ENCODE measurements at places on chromosomes 4 and X.

DNA sequence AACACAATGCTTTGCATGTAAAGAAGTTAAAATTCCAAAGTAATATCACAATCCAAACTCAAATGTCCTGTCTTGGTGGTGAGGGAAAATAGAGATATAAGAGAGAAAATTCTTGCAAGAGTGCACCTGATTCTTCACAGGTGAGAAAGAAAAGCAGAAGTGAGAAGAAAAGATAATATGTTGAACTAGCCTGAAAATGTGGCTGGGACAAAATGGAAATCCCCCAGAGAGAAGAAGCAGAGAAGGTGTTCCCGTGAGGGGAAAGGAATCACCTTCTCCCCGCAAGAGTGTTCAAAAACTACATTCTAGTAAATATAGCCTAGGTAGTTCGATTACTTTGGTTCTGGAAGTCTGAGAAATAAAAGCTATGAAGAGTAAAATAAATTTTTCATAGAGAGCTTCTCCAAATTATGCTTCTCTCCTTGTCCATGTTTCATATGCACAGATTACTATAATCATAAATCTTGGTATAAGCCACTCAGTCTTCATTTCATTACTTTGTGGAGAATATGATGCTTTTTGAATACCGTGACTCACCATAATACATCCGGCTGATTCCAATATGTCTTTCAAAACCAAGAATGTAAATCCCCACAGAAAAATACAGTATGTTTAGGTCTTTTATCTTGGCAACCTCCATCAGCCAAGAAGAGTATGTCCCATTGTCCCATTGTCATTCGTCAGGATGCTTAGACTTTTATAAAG lies 63.1 kb downstream of the COX18 start:
- DNase-seq = no peak

DNA sequence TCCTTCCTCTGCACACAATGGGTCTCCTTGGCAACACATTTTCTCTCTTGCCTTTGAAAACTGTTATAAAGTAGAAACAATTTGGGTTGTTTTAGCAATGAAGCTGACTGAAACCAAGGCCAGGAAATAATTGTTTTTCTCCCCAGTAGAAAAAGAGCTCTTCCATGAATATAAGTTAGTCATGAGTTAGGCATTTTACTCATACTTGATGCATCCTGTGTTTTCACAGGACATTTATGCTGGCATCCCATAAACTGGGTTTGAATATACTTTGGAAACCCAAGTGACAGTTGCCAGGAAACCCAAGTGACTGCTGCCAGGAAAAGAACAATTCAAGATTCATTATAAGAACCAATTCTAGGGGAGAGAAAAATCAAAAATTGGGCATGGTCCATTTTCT lies 128.6 kb upstream of the NPY2R start:
- DNase-seq = no peak

DNA sequence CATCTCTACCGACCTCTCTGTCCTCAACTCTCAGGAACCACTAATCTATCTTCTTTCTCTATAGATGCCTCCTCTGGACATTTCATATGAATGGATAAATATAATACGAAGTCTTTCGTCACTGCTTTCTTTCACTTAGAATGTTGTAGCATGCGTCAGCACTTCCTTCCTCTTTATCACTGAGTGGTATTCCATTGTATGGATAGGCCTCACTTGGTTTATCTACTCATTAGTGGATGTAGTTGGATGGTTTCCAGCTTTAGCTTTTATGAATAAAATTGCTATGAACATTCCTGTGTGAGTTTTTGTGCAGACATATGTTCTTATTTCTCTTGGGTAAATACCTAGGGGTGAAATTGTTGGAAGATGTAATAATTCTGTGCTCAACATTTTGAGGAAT lies 528.2 kb upstream of the FAT1 start:
- DNase-seq = no peak

DNA sequence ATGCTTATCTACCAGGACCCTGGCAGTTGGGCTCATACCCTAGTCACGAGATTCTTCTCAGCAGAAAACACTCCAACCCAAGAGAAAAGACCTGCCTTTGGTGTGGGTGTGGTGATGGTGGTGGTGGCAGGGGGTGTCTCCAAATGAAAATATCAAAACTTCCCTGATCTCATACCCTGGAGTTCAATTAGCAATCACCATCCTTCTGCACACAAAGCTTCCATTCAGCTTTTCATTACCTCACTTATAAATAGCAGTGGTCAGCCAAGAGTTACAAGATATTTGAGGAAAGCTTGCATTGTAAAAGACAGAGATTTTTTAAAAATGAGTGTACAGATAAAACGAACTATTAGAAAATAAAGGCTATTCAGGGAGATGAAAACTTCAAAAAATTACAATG lies 580.8 kb upstream of the MAGEB2 start:
- DNase-seq = no peak

- DNase-seq = no peak
Observed at GRCh38 chr4:20431543-20431951, 179.8 kb downstream of the SLIT2 start.

GRCh38 chr4:39541987-39542610 lies 14.9 kb upstream of the UGDH start:
- no peak for DNase-seq

DNA sequence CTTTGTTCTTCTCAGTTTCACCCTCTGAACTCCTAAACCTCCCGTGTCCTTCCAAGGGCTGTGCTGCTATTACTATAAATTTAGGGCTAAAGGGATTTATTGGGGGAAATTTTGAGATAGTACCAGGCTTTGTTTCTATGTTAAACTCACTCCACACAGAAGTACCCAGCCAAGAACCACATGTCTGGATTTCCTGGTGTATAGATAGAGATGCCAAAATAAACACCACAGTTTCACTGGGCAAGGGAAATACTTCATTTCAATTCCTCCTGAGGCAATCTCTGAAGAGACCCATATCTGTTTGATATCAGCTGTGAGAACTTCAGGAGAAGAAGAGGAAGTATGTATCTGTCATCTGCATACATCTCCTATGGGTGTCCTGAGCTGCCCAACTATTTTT lies 21.7 kb upstream of the CLNK start:
- DNase-seq = no peak

DNA sequence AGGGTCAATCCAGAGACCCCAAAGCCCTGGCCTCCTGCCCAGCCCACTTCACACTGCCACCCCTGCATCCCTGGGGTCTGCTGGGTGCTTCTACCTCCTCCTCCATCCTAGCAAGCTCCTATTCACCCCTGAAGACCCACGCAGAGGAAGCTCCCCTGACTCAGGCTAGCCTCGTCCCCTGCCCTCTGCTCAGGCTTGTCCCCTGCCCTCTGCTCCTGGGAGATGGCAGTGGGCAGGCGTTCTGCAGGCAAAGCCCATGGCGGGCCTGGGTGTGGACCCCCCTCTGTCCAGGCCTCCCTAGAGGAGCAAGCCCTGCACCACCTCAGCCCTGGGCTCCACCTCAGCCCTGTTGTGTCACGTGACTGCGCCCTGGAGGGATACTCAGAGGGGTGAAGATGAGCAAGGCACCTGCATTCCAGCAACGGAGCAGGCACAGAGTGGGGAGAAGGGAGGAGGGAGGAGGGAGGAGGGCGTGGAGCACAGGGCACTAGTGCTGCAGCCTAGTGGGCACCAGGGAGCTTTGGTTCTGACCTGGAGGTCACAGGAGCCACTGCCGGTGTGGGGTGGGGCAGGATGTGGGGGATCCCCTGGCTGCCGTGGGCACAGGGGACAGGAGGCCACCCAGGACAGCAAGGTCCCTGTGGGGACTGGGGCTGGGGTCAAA lies 27.6 kb upstream of the FGFR3 start:
- no peak for DNase-seq

DNA sequence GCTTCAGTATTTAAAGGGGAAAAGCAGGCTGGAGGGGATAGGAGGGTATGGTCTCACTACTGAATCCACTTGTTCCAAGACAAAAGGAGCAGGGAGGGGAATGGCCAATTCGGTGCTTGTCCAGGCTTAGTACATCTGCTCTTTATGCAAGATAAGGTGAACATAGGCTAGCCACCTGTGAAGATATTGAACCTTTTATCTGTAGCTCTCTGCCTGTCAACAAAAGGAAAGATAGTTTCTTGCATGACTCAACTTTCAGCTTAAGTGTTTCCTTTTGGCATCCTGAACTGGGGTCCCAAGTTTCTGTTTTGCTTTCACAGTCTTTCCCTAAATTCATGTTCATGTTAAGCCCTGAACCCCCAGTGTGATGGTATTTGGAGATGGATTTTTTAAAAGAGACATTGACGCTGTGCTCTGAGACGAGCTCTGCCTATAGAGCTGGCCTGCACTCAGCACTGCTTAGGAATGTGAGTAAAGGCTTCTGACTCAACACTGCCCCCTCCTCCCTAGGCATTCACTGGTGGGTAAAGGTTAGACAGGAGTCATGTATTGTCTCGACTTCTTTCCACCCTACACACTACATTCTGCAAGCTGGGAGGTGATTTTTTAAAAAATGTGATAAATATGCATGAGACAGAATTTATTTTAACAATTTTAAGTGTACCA lies 28.2 kb downstream of the FAM149A start:
- DNase-seq = peak; percentile 12

GRCh38 chr4:86961605-86962295 lies 26.9 kb downstream of the AFF1 start:
- peak; percentile 33 for DNase-seq

DNA sequence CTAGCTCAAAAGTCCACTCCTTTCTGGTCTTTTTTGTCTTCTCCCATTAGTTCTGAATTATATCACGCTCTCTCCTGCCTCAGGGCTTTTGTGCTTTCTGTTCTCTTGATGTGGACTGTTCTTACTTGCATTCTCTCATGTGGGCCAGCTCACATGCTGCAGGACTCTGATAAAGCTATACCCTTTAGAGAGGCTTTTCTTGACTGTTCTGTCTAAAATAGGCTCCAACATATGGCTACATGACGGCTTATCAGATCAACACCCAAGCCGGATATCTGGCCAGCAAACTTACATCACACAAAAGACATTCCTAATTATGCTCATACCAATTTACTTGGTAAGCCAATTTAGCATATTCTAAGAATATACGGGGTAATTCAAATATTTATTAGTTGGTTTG lies 1494.5 kb downstream of the TECRL start:
- no peak for DNase-seq

DNA sequence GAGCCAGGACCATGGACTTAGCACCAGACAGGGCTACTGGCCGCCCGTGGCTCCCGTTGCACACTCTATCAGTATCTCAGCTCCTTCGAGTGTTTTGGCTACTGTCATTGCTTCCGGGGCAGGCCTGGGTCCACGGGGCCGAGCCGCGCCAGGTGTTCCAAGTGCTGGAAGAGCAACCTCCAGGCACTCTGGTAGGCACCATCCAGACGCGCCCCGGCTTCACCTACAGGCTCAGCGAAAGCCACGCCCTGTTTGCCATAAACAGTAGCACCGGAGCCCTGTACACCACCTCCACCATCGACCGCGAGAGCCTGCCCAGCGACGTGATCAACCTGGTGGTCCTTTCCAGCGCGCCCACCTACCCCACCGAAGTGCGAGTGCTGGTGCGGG lies 1.6 kb downstream of the FAT4 start:
- DNase-seq = peak; percentile 14

GRCh38 chr4:147117431-147117830 lies 171.8 kb upstream of the TTC29 start:
- no peak for DNase-seq

GRCh38 chr4:106953036-106953705 lies 82.9 kb downstream of the DKK2 start:
- DNase-seq = no peak

DNA sequence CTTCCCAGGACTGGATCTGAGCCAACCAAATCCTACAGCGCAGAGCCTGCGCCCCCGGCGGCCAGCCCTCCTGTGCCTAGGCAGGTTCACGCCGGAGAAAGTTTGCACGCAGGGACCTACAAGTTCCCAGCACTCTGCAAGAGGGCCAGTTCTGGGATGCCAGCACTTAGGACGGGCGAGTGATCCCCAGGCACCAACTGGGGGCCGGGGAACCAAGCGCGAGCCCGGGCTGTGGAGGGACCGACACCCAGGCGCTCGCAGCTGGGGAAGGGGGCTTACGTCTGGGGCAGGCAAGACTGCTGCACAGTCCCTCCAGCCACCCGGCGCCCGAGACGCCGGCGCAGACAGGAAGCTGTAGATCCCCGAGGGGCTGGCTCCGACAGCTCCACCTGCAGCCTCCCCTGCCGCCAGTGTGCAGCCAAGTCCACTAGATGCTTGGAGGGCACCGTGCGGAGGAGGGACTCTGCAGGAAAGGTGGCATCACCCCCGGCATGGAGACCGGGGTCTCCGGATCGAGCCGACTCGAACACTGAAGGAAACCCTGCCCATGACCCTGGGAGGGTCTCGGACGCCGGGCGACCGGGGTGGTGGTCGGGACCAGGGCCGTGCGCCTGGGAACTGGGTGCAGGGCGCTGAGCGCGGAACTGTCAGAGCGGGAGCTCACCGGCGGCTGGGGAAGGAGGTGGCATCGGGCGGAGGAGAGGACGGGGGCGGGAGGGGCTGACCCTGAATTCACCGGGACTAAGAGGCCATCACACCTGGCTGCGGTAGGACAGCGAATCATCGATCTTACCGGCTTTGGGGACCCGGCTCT lies 566 bp downstream of the CORIN start:
- peak; percentile 12 for DNase-seq

DNA sequence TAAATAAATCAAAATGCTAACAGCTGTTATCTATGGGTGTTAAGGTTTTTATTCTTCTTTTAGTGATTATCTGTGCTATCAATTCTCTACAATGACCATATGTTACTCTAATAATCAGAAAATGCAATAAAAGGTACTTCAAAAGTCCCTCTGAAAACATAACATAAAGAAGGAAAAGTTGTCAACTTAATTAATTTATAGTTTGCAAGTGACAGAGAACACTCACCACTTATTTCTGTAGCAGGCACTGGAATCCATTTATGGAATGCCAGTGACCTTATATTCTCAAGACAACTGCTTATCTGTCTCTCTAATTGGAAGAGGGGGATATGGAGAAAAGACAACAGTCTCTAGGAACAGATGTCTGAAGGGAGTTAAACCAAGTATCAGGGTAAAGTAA lies 25.6 kb upstream of the PLS3 start:
- no peak for DNase-seq

DNA sequence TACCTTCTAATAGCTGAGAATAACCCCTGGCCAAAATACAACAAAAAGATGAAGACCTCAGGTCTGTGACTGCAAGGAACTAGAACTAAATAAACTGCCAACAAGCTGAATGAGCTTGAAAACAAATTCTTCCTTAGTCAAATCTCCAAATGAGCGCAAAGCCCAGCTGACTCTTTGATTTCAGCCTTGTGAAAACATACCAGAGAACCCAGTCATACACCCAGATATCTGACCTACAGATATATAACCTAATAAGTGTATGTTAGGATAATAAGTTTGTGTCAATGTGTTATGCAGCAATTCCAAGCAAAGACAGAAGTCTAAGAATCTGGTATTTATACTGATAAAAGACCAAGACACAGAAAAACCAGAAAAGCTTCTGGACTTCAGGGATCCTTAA lies 38.0 kb upstream of the ADGRL3 start:
- DNase-seq = no peak

- DNase-seq = no peak
Observed at GRCh38 chrX:37759878-37760418, 19.9 kb upstream of the CYBB start.

GRCh38 chrX:16807548-16807947 lies 21.3 kb downstream of the TXLNG start:
- peak; percentile 72 for DNase-seq

Data from AG08395 (cell line).